ENCODE measurements at places on chromosomes 12 and 14. TPM values are rescaled to one million over a fixed set of nuclear protein-coding genes. Genes with fewer than 3 reads are reported as not detected.

Gene ZNF605
- 17.2 TPM for total RNA-seq

DNA sequence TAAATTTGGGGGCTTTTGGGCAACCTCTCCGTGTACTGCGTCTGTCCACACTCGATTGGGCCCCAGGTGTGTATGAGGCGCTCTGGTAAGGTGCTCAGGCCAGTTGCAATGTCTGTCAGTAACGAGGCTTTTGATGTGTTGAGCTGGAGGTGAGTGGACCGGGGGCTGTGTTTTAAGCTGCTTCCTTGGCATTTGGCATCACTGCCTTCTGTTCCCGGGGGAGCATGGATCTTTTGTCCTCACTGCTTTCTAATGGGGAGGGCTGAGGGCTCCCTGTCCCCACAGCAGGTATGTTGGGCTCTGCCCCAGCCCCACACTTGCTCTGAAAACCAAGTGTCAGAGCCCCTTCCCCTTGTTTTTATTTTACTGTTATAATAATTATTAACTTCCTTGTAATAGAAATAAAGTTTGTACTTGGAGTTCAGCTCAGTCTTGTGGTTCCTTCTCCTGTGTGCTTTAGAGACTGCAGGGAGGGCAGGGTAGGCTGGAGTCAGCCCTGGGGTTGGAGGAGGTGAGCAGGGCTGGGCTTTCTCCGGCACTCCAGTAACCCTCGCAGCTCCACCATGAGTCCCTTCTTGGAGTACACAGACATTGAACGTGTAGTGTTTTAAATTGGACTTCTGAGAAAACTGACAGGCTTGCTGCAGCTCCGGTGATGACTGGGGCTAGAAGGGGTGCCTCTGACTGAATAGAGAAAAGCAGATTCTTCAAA lies 28.0 kb downstream of the TRAFD1 start:
- DNase-seq = no peak

GRCh38 chr12:109346920-109347319 lies 780 bp upstream of the MYO1H start:
- DNase-seq = no peak

Gene FLRT2
- 0.03 TPM for total RNA-seq

DNA sequence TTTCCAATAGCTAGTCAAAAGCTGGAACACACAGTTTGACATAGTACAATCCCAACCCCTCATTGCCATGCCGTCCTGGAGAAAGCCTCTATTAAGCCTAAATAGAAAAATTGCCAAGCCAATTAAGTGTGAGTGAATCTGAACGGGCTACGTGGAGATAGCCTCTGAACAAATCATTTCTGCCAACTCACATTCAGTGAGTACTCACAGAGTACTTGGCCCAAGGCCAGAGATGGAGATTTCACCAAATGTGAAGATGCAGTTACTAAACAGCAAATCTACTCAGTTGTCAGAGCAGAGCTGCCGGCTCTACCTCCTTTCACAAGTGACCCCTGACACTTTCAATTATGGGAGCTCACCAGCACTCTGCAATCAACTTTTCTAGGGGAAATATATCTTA lies 350.0 kb downstream of the GALC start:
- DNase-seq = no peak

GRCh38 chr12:50545213-50545612 lies 40.4 kb downstream of the DIP2B start:
- no peak for DNase-seq

Gene BCL2L14
- 1.9 TPM for total RNA-seq

- peak; percentile 70 for DNase-seq
Observed at GRCh38 chr14:99267837-99268781, 3.9 kb downstream of the BCL11B start.

- DNase-seq = no peak
Observed at GRCh38 chr14:99685151-99685591, 1.1 kb downstream of the CYP46A1 start.

- no peak for DNase-seq
Observed at GRCh38 chr14:22671622-22672021, 27.5 kb upstream of the OR6J1 start.

- DNase-seq = no peak
Observed at GRCh38 chr14:23408307-23408630, 196 bp upstream of the MYH6 start.

- DNase-seq = no peak
Observed at GRCh38 chr14:104194716-104195115, 56.3 kb downstream of the KIF26A start.

GRCh38 chr12:110279566-110280375 lies 1.3 kb upstream of the ATP2A2 start:
- no peak for DNase-seq

DNA sequence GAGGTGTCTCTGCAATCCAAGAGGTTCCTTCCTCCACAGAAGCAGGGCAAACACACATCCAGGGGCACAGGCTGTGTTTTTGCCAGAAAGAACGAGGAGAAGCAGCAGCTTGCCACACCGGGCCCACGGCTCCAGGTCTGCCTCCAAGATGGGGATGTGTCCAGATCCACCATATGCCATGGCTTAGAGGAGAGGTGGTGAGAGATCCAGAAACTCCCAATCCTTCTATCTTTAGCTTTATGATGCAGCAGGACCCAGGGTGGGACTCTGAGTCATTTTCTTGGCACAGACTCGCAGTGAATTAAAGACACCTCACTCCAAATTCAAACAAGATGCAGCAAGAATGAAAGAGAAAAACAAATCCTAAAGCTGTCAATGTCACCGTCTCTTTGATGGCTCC lies 481.4 kb upstream of the TMEM132C start:
- no peak for DNase-seq

Gene DHRS4L2
- total RNA-seq = 13.3 TPM

Gene RBP5
- 1.2 TPM for total RNA-seq

DNA sequence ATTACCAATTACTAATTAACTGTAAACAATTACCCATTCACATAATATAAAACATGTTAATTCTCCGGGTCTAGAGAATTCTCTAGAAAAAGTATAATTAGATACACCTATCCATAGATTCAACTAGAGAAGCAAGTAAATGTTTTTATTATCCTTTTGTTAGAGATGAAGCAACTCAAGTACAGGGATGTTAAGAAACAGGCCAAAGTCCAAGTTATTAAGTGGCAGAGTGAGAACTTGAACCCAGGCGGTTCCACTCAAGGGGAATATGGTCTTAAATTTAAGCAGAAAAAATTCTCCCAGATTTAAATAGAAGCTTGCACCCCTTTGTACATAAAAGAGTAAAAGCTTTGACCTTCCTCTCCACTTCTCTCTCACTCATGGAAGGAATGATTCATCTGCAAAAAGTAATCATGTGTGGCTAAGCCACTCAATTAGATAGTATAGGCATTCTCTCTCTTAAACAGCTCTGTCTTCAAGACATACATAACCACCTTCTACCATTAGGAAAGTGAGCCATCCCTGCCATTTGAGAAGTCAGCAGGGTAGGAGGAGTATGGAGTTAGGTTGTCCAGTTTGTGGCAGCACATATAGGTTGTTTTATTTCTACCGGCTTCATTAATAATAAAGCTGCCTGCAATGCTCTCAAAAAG lies 34.1 kb downstream of the ERGIC2 start:
- no peak for DNase-seq

Gene WNT1
- total RNA-seq = 1.8 TPM

GRCh38 chr14:54674046-54674741 lies 107.3 kb downstream of the SAMD4A start:
- DNase-seq = no peak

- no peak for DNase-seq
Observed at GRCh38 chr12:26036877-26037276, 78.4 kb downstream of the RASSF8 start.

Gene C14orf39
- total RNA-seq = not detected

GRCh38 chr12:8914716-8915526 lies 612 bp downstream of the PHC1 start:
- DNase-seq = peak; percentile 76

GRCh38 chr12:92213166-92213565 lies 67.5 kb upstream of the BTG1 start:
- DNase-seq = no peak

Gene VRTN
- not detected for total RNA-seq

Gene CNTN1
- total RNA-seq = not detected

GRCh38 chr12:26668230-26668629 lies 164.8 kb downstream of the ITPR2 start:
- no peak for DNase-seq

GRCh38 chr12:42156232-42156631 lies 11.6 kb upstream of the GXYLT1 start:
- DNase-seq = no peak

Gene VPS33A
- 42.6 TPM for total RNA-seq

Gene RHEBL1
- 2.7 TPM for total RNA-seq

Gene LRTM2
- total RNA-seq = not detected

Gene TRPV4
- not detected for total RNA-seq

- DNase-seq = no peak
Observed at GRCh38 chr14:83085136-83085535, 1551.5 kb upstream of the SEL1L start.

Gene AICDA
- not detected for total RNA-seq

DNA sequence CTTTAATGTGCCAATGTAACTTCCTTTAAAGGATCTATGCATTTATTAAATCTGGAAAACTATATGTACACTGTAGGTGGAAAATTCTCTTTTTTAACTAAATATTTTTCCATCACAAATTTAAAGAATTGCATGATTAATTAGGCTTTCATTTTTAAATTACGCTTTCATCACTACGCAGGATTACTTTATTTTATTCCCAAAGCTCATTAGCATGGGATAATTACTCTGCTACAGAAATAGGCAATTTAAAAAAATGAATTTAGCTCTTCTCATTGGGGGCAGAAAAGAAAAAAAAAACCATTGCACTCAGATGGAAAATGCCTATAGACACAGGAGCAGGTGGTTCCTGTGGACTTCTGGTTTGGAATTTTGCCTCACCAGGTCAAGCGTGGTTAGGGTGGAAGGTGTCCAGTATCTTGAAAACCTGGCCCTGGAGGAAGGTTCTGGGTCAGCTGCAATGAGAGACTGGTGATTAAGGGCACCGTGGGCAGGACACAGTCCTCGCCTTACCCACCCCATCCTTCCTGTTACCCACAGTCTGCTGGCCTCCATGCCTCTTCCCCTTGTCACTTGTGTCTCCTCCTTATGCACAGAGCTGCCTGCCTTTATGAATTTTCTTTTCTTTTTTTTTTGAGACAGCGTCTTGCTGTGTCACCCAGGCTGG lies 17.3 kb upstream of the RIN3 start:
- no peak for DNase-seq

DNA sequence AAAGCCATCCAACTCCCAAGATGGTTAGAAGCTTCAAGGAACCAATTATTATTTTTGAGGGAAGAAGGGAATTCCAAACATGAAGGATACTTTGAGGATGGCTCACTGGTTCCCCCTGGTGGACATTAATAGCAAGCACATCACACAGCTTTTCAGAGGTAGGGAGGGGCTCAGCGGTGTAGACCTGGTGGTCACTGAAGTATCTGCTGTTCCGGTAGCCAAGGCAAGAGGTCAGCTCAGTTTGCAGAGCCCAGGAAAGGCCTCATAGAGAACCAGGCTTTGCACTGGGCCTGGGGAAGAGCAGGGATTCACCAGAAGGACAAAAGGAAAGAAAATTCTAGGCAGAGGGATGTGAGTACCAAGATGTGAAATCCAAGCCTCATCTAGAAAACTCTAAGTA lies 118.7 kb downstream of the KSR2 start:
- DNase-seq = no peak

GRCh38 chr14:93994919-93995682 lies 2.0 kb upstream of the CCDC197 start:
- no peak for DNase-seq

- DNase-seq = no peak
Observed at GRCh38 chr12:71581206-71581605, 82.4 kb downstream of the ZFC3H1 start.

Gene PLEKHG7
- total RNA-seq = not detected
